ENCODE measurements at places on chromosomes 2 and 18.

GRCh38 chr2:29317077-29317517, 201.9 kb downstream of the CLIP4 start:
- DNase-seq = no peak

DNA sequence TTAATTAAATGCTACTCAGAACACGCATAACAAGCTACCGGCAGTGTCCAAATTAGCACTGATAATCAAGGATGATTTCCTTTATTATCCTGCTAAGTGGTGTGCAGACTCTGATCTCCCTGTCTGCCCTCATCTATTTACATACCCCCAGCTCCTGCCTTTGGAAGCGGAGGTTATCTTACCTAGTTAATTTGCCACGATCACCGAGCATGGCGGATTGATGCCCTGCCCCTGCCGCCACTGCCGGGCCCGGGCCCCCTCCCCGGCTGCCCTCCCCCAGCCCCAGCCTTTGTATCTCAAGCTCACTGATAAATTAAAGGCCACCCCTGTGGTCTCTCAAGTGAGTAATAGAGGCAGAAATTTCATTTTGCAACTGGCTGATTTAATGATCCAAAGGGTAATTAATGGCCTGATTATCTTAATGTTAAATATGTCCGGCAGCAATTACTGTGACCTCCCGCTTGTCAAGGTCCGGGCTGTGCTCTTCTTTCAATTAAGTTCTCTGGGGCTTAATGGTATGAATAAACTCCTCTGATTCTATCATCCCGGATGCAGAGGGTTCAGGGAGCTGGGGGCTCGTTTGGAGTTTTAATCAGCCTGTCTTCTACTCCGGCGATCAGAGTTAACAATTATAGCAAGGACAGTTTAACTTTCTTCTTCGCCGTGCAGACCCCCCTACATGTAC, 113.4 kb downstream of the GBX2 start:
- DNase-seq = no peak

GRCh38 chr2:223563462-223563861, 38.7 kb downstream of the SCG2 start:
- no peak for DNase-seq

GRCh38 chr2:159106109-159106508, 137.7 kb downstream of the TANC1 start:
- no peak for DNase-seq

DNA sequence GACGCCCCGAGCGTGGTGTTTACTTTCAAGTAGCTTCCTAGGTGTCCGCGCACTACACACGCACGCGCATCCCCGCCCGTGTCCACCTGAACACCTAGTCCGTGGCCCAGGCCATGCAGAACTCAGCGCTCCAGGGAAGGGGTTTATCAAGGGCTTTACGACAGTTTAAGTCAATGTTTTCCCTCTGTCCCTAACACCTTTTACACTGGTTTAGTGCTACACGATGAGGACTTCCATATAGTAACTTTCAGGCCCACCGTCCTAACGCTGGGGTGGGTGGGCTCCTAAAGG, 1.4 kb upstream of the BCL2 start:
- DNase-seq = no peak

DNA sequence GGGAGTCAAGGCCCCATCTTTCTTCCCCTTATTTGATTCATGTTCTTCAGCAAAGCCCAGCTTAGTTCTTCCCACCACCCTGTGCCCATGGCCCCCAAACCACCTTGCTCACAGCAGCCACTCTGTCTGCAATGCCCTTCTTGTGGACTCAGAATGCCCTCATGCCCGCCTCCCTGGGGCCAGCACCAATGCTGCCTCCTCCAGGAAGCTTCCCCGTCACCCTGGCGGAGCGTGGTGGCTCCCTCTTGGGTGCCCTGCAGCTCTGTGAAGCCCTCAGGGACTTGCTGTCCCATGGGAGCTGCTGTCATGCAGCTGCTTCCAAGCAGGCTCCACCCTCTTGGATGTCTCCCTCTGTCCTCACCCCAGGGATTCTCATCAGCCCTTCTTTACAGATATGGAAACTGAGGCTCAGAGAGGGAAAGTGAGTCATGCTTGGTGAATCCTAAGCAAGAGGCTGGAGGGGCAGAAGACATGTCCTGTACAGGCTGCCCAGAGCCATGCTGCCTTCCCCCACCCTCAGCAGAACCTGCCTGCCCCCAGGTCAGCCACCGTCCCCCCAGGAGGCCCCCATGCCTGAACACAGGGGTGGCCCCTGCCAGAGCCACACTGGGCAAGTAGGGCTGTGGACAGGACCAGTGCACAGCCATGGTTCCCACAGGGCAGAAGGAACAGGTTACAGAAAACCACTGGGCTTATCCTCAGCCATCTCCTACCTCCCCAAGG, 11.8 kb upstream of the DUSP2 start:
- DNase-seq = no peak

DNA sequence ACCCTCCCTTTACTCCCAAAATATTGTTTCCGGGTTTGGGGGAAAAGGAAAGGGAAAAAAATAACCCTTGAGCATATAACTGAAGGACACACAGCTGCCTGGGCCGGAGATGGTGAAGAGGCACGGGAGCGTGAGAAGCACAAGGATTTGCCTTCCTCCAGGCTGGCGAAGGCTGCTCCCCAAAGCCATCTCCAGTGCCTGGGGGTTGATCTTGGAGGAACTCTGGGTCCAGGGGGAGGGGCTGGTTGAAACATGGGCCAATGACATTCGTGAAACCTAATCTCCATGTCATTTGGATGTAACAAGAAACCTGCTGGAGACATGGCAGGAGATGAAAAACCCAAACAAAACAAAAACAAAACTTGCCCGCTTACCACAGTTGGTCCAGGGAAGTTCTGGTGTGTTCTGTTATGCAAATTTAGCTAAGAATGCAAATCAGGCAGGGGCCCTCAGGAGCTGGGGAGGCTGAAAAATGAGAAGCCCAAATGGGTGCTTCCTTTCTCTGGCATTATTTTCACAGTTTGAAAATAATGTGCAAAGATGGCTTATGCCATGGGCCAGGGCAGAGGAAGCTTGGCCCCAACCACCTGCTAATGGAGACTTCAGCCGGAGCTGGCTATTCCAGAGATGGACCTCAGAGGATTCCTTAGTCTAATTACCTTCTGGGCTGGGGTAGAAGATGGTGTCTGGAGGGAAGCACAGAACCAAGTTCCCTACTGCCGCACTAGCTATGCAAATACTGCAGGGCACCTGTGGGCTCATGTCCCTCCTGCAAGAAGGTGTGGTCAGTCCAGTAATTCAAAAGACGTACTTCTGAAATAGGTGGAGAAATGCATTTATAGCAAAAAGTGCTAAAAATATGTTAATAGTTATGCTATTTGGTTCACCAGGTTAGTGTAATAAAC, 180.9 kb downstream of the BCL2 start:
- no peak for DNase-seq

DNA sequence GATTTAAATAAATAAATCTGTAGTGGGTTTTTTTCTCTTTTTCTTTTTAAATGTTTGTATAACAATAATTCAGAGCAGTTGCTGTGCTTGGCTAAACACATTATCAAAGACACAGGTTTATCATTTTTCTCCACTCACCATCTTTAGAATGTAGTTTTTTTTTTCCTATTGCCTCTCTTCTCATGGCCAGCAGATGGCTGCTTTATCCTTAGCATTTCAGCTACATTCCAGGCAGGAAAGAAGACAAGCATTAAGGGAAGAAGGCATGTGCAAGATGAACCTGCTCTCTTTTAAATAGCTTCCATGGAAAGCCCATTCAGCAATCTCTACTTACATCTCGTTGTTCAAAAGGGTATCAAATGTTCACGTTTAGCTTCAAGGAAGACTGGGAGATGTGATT, 42.6 kb downstream of the ARHGAP15 start:
- DNase-seq = no peak

- DNase-seq = no peak
Observed at GRCh38 chr2:18299423-18300212, 260.8 kb downstream of the RDH14 start.

GRCh38 chr18:10351219-10351818, 103.1 kb upstream of the APCDD1 start:
- no peak for DNase-seq

- no peak for DNase-seq
Observed at GRCh38 chr2:111986116-111986900, 68.8 kb upstream of the TMEM87B start.

DNA sequence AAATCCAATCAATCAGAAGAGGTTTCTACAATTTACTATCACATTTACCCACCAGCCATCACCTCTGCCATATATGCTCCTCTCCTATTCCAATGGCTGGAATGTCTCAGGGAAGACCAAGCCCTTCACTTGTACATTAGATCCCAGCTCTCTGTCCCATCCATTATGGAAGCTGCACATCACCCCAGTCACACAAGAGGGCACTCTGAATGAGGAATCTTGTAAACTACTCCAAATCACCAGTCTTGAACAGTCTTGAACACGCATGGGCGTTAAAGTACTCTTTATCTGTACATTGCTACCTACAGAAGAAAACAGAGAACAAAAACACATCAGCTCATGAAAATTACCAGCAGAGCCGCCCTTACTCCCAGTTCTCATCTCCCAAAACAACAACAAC, 38.7 kb downstream of the ZC3H8 start:
- no peak for DNase-seq

DNA sequence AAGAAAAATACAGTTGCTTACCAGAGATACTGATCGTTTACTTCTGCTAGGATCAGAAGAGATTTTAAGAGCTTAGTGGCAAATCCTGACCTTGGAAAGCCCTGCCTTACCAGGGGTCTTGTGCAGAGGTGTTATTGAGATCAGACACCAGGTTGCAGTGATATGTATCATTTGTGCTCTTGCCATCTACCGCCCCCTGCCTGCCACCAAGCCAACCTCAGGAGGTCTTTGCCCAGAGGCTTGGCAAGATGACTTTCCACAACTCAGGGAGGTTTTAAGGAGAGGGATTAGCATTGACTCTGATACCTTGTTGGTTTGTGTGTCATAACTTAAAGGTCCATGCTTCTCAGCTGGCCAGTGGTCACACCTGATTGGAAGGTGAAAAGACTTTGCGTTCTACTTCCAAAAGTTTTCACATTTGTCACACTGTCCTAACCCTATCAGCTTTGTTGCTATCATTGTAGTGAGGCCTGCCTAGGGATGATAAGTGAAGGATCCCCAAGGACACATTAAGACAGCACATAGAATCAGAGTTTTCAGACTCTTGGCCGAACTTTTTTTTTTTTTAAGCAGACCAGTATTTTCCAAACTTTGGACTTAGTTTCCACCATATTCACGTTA, 46.2 kb upstream of the MGAT5 start:
- DNase-seq = peak; percentile 36

DNA sequence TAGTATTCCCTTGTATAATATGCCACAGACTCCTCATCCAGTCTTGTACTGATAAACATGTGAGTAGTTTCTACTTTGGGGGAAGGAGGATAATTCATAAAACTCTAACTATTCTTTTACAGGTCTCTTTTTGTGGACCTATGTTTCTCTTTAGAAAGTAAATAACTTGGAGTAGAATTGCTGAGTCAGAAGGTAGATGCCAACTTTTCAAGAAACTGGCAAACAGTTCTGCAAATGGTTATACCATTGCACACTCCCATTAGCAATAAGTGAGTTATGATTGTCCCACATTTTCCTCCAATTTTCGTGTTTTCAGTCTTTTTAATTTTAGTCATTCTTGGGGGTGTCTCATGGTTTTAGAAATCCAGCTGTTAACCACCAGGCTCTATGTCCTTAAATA, 477.2 kb upstream of the LRRTM4 start:
- no peak for DNase-seq

- no peak for DNase-seq
Observed at GRCh38 chr18:29969876-29970275, 1072.7 kb downstream of the DSC3 start.

DNA sequence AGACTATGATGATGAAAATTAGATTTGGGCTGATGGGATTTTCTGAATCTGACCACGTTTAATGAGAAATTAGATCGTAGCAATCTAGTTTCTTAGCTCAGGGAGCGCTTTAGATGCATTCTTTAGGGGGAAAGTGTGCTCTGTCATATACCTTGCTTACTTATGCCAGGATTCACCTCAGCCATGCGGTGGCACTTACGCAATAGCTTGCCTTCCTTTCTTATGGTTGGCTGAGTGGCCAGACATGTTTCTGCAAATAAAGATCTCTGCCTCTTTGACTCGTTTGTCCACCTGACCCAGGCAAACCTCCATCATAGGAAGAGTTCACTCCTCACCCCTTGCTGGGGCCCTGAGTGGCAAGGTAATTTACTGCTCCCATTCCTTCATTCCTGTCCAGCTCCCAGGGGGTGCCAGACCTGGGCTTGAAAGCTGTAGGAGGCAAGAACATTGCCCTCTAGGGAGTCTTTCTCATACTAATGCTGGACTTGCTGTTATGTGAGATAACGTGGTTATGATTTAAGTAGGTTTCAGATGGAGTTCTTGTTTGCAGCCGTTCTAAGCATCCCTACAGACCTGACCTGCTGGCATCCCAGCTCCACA, 57.1 kb downstream of the FBLN7 start:
- no peak for DNase-seq

DNA sequence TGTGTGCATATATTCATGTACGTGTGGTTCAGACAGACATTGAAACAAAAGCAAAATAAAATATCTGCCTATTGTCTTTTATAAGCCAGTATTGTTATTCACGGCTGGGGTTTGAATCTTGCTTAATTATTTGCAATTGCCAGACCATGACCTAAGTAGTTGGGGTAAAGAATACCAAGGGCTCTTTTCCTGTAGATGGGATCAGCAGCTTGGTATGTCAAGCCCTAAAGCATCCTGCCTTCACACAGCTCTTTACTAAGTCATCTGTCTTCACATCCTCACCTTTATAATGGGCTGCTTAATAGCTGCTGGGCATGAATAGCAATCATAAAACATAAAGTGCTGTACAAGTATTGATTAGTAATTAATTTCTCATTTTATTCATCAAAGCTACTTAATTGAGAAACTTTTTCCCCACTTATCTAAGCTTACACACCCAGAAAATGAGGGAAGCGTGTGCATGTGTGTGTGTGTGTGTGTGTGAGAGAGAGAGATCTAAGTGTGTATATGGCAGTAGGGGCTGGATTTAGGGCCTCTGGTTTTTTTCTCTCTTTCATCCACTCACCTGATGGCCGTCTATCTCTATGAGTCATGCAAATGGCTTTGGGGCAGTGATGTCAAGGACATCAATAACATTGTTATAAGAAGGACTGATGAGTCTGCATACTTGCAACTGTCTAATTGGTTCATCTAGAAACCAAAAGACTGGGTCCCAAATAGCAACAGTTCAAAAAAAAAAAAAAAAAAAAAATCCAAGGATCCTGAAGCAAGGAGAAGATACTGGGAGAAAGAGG, 244.1 kb upstream of the TNP1 start:
- DNase-seq = no peak

DNA sequence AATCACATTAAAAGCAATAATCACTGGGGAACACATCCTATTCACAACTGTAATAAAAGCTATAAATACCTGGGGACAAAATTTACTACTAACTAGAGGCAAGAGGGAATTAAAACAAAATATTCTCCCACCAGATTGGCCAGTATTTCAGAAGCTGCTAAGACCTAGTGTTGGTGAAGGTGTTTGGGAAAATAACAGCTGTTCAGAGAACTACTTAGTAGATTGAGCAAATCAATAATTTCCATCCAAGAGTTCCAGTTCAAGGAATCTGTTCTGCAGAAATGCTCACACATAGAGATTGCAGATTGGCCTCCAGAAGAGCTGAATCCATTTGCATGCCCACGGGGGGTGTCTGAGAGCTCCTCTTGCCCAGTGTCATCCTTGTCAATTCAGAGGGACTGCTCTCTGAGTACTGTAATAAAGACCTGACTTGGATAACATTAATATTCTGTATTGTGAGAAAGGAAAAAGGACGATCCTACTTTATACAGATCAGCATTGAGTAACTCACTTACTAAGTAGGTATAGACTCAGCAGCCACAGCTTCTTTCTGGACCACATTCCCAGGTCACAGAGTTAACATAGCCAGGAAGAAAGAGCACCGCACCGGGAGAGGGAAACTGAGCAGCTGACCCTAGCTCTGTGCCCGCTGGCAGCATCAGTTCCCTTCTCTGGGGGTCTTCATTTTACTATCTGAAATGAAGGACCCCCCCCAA, 5.6 kb downstream of the TUBB6 start:
- no peak for DNase-seq
